ENCODE measurements at places on chromosomes 2 and 18. TPM values are rescaled to one million over a fixed set of nuclear protein-coding genes. Genes with fewer than 3 reads are reported as not detected.

GRCh38 chr2:21415234-21415633 is 291.5 kb downstream of the TDRD15 start:
- no peak overlapping the region for H3K27ac ChIP-seq
- DNase-seq: no peak
- H3K27me3 ChIP-seq: no peaks in the 10 kb centered on the region
- H3K36me3 ChIP-seq: no peaks in the 10 kb centered on the region

DNA sequence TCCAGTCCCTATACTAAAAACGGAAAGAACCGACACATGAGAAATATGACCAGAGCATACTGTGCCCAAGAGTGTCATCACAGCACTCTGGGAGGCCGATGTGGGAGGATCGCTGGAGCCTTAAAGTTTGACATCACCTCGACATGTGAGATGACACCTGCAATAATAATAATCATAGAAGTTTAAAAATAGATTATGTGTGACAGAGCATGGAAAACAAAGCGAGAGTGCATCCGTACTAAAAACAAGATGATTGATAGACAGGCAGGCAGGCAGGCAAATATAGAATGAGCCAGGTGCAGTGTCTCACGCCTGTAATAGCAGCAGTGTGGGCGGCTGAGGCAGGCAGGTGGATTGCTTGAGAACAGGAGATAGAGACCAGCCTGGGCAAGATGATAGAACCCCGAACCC is 114.8 kb upstream of the ANKRD30BL start:
- DNase-seq: no peak
- H3K27ac ChIP-seq: no peak overlapping the region
- no peaks in the 10 kb centered on the region for H3K27me3 ChIP-seq
- no peaks in the 10 kb centered on the region for H3K4me1 ChIP-seq
- no peak overlapping the region for H3K4me3 ChIP-seq
- H3K36me3 ChIP-seq: peaks cover 4% of the 10 kb centered on the region

DNA sequence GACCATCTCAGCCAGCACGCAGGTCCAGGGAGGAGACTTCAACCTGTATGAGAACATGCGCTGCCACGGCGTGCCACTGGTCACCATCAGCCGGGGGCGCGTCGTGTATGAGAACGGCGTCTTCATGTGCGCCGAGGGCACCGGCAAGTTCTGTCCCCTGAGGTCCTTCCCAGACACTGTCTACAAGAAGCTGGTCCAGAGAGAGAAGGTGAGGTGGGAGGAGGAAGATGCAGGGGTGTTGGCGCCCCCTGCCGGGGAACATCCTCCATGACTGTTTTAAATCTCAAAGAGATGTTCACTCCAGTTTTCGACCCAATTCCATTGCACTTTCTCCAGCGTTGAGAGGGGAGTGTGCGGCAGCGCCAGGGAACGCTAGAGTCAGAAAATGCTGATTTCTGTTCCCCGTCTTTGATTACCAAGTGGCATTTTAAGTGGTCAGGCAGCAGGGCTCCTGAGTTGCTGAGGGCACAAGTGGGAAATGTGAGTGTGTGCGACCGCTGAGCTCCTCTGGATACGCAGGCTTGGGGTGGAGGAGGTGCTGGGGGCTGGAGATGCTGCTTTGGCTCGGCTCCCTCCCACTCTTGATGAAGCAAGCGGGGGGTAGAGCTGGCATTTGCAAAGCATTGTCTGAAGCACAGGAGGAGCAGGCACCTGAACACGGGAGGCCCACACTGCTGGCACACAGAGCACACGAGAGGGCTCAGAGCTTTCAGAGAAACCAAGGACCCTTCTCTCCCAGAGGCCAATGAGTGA is 27.7 kb upstream of the MAPRE3 start:
- peaks cover 7% of the 10 kb centered on the region for H3K4me1 ChIP-seq
- no peak overlapping the region for H3K4me3 ChIP-seq
- H3K36me3 ChIP-seq: no peaks in the 10 kb centered on the region
- no peak overlapping the region for H3K27ac ChIP-seq

DNA sequence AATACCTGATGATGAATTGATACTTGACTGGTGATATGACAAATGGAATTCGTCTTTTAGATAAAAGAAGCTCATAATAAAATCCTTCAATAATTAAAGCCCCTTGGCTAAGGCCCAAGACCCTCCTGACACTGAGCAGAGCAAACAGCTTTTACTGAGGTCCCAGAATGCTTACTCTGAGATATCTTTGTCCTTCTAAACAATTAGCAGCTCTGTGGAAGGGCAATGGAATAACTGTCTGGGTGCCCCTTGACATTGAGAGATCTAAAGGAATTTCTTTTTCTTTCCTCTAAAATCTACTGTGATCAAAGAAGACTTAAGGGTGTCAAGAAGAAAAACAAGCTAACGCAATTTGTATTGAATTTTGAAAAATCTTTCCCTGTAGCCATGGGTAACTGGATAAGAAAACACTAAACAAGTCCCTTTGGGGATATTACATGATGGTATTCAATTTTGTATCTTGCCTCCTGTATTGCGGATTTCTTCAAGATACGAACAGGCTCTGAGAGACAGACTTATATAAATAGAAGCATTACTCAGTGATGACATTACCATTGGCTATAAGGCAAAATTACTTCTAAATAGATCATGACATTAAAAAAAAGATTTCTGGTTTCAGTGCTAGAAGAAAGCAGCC is 128.8 kb downstream of the MREG start:
- H3K4me3 ChIP-seq: no peak overlapping the region
- DNase-seq: no peak
- H3K36me3 ChIP-seq: peaks cover 1% of the 10 kb centered on the region
- peaks cover 4% of the 10 kb centered on the region for H3K4me1 ChIP-seq
- H3K27ac ChIP-seq: no peak overlapping the region

- H3K4me1 ChIP-seq: no peaks in the 10 kb centered on the region
- H3K27me3 ChIP-seq: no peaks in the 10 kb centered on the region
- peaks cover 2% of the 10 kb centered on the region for H3K36me3 ChIP-seq
- DNase-seq: no peak
These were observed 278.9 kb downstream of the TSN start for GRCh38 chr2:122034344-122034743.

DNA sequence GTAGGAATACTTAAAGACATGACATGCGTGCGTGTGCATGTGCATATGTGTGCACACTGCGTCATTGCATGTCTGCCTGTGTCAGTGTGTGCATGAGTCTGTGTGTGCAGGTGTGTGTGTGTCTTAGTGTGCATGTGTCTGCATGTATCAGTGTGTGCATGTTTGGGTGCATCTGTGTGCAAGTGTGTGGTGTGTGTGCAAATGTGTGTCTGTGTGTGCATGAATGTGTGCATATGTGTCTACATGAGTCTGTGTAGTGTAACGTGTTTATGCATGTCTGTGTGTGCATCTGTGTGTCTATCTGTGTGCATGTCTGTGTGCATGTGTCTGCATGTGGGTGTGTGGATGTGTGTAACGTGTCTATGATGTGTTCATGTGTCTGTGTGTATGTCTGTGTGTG is 30.5 kb downstream of the KCNG2 start:
- no peak for DNase-seq
- no peak overlapping the region for H3K27ac ChIP-seq
- no peaks in the 10 kb centered on the region for H3K36me3 ChIP-seq
- H3K4me3 ChIP-seq: no peak overlapping the region
- H3K4me1 ChIP-seq: no peaks in the 10 kb centered on the region

- H3K4me1 ChIP-seq: peaks cover 44% of the 10 kb centered on the region
- no peak for DNase-seq
- H3K27ac ChIP-seq: no peak overlapping the region
These were observed 21.1 kb downstream of the METTL8 start for GRCh38 chr2:171412571-171413175.

DNA sequence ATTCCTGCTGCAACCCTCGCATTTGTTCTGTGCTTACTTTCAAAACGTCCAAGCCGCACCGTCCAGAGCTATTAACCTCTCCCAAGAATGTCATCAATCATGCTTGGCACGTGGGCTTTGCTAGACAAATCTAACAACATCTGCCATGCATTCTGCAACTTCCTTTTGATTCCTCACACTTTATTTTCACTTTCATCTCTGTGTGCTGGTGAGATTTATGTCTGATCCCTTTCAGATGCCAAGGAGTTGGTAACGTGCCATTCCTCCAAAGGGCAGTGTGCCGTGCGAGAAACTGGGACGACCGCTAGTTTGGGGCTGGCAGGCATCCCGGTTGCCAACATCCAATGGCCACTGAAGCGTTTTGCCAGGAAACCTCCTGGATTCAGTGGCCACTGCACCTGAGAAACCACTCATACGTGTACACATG is 230.0 kb upstream of the PARD3B start:
- no peaks in the 10 kb centered on the region for H3K4me1 ChIP-seq
- H3K27ac ChIP-seq: no peak overlapping the region
- no peaks in the 10 kb centered on the region for H3K36me3 ChIP-seq
- H3K4me3 ChIP-seq: no peak overlapping the region
- no peak for DNase-seq
- peaks cover 38% of the 10 kb centered on the region for H3K27me3 ChIP-seq

- H3K36me3 ChIP-seq: no peaks in the 10 kb centered on the region
- no peaks in the 10 kb centered on the region for H3K27me3 ChIP-seq
- H3K4me3 ChIP-seq: no peak overlapping the region
These were observed 62.6 kb upstream of the ZNF397 start for GRCh38 chr18:35178260-35178659.

GRCh38 chr2:56334622-56335021 is 150.8 kb downstream of the CCDC85A start:
- H3K4me3 ChIP-seq: no peak overlapping the region
- no peaks in the 10 kb centered on the region for H3K27me3 ChIP-seq
- no peaks in the 10 kb centered on the region for H3K4me1 ChIP-seq
- DNase-seq: no peak
- no peak overlapping the region for H3K27ac ChIP-seq
- no peaks in the 10 kb centered on the region for H3K36me3 ChIP-seq

- no peak overlapping the region for H3K27ac ChIP-seq
- H3K4me3 ChIP-seq: no peak overlapping the region
- H3K4me1 ChIP-seq: no peaks in the 10 kb centered on the region
- DNase-seq: no peak
These were observed 767.0 kb downstream of the PLCL1 start for GRCh38 chr2:198571393-198571792.

DNA sequence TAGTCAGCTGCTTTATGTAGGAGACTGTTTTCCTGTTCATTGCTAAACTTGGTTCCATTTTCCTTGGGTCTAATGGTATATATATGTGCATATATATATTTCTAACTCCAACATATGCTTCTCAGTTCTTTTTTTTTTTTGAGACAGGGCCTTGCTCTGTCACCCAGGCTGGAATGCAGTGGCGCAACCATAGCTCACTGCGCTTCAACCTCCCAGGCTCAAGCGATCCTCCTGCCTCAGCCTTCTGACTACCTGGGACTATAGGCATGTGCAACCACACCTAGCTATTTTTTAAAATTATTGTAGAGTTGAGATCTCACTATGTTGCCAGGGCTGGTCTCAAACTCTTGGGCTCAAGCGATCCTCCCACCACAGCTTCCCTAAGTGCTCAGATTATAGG is 22.1 kb downstream of the STPG4 start:
- no peak overlapping the region for H3K27ac ChIP-seq
- H3K36me3 ChIP-seq: peaks cover 2% of the 10 kb centered on the region
- no peak overlapping the region for H3K4me3 ChIP-seq
- H3K4me1 ChIP-seq: no peaks in the 10 kb centered on the region
- H3K27me3 ChIP-seq: no peaks in the 10 kb centered on the region

DNA sequence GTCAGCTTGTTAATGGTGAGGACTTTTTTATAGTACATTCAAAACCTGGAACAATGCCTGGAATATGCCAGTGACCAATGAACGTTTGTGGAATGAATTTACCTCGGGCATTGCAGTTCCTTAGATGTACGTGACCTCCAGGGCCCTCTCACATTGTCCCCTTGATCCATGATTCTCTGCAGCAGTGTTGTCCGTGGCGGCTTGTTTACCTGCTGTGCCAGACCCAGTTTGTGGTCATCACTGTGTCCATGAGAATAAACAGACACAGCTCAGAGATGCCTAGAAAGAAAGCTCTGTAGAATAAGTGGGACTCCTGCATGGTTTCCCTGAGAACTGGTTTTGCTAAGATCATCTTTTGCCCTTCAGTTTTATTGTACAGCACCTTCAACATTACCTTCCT is 1132.2 kb downstream of the DPP10 start:
- no peak for DNase-seq
- peaks cover 5% of the 10 kb centered on the region for H3K36me3 ChIP-seq
- H3K4me3 ChIP-seq: no peak overlapping the region
- no peaks in the 10 kb centered on the region for H3K27me3 ChIP-seq
- H3K4me1 ChIP-seq: no peaks in the 10 kb centered on the region

GRCh38 chr2:64151476-64151875 is 7.3 kb upstream of the PELI1 start:
- no peak overlapping the region for H3K4me3 ChIP-seq
- H3K27me3 ChIP-seq: peaks cover 6% of the 10 kb centered on the region
- no peak for DNase-seq
- H3K4me1 ChIP-seq: no peaks in the 10 kb centered on the region

DNA sequence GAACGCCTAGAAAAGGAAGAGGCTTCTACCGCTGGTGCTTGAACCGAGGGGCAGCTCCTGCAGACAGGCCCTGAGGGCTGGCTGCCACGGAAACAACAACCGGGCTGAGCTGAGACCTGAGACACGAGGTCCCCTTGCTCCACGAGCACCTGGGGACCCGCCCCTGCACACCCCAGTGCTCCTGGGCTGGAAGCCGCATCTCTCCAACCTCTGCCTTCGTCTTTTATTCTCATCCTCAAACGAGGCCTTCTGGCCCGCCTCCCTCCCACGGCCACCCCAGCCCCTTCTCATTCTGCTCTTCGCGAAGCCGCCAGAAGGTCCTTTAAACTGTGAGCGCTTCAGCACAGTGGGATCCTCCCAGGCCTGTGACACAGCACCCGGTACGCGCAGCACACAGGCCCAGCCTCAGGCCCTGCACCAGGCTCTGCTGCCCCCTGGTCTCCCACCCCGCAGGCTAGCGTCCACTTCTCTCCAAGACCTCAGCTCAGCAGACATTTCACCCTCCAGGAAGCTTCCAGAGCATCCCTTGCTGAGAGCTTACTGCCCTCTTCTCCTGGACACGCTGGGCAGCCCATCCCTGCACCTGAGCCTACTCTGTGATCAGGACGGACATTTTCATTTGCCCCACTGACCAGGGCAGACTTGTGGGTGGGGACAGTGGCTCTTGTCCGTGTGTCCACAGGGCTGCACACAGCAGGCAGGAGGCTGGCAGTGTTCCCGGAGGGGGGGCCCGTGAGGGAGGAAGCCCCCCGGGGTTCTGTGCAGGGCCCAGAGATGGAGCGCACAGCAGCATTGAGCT is 149.7 kb downstream of the PXDN start:
- no peak overlapping the region for H3K4me3 ChIP-seq
- H3K27ac ChIP-seq: no peak overlapping the region
- no peaks in the 10 kb centered on the region for H3K4me1 ChIP-seq
- peaks cover 13% of the 10 kb centered on the region for H3K27me3 ChIP-seq
- H3K36me3 ChIP-seq: no peaks in the 10 kb centered on the region

GRCh38 chr2:6971502-6971901 is 54.3 kb downstream of the RNF144A start:
- no peaks in the 10 kb centered on the region for H3K27me3 ChIP-seq
- no peaks in the 10 kb centered on the region for H3K36me3 ChIP-seq
- DNase-seq: no peak
- H3K27ac ChIP-seq: no peak overlapping the region
- peaks cover 5% of the 10 kb centered on the region for H3K4me1 ChIP-seq
- no peak overlapping the region for H3K4me3 ChIP-seq

MYL12A gene
- total RNA-seq: 425 TPM

GAD1 gene
- total RNA-seq: 12.8 TPM

TUBB8B gene
- total RNA-seq: not detected

SAG gene
- 0.02 TPM for total RNA-seq

FAM228A gene
- 0.14 TPM for total RNA-seq

EVA1A gene
- total RNA-seq: 0.56 TPM

MROH2A gene
- total RNA-seq: not detected
